ENCODE measurements at places on chromosomes 16 and 17. TPM values are rescaled to one million over a fixed set of nuclear protein-coding genes. Genes with fewer than 3 reads are reported as not detected.

The OR3A3 gene
- total RNA-seq: not detected

The MT1A gene
- total RNA-seq: not detected

The KRTAP17-1 gene
- total RNA-seq: not detected

The SEPTIN12 gene
- total RNA-seq: not detected

The OR4D1 gene
- 0.46 TPM for total RNA-seq

The SOST gene
- total RNA-seq: not detected

The WFIKKN1 gene
- total RNA-seq: 0.95 TPM

The CCL13 gene
- not detected for total RNA-seq

The SLC6A4 gene
- not detected for total RNA-seq

The MEOX1 gene
- total RNA-seq: 46.9 TPM

The HP gene
- 52.1 TPM for total RNA-seq

GRCh38 chr16:8998108-8998507 lies 34.4 kb upstream of the USP7 start:
- no peak for DNase-seq

DNA sequence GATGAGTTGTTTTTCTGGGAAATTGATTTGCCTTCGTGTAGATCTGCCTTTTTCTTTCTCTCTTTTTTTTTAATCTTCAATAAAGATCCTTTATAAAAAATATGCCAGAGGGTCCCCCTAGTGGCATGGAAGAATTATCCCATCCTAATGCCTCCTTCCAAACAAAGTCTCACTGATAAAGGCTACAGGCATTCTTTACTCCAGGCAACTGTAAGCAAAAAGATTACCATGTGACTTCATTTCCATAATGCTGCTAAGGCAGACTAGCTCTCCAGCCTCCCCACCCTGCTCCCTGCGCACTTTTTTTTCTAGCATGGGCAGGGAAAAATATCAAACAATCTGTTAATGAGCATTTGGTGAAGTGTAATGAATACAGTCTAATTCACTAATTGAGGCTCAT lies 220.2 kb upstream of the CDH8 start:
- DNase-seq: no peak

DNA sequence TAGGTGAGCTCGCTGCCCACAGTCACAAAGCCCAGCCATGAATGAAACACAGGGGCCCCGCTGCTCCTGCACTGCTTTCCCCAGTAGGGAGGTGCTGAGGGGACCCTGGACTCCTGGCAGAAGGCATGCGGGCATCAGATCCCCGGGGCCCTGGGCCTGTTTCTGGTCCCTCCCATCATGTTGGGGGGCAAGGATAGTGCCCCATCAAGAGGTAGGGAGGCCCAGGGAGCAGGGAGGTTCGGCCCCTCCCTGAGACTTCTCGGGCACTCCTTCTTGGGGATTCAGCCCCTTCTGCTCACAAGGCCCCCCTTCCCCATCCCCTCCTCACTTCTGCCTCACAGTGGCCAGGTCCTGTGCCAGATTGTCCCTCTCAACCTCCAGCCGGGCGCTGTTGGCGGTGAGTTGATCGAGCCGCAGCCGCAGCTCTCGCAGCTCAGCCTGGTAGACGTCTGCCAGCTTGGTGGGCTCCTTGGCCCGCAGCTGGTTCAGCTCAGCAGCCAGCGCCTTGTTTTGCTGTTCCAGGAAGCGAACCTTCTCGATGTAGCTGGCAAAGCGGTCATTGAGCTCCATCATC lies 515 bp downstream of the GFAP start:
- peak; percentile 51 for DNase-seq

- no peak for DNase-seq
These were observed 75.5 kb downstream of the RAP1GAP2 start for GRCh38 chr17:2871720-2872119.

DNA sequence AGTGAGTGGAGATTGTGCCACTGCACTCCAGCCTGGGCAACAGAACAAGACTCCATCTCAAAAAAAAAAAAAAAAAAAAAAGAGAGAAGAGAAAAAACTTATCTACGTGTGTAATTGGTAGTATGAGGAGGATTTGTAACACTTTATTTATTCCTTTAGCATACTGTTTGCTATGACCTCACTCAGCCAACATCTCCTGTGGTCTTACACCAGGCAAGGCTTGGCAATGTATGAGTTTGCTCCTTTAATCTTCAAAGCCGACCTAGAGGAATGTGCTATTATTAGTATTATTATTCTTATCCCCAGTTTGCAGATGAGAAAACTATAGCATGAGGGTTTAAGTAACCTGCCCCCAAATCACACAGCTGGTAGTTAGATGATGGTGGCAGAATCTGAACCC lies 35.8 kb upstream of the HAPSTR1 start:
- no peak for DNase-seq

GRCh38 chr17:32870027-32870670 lies 6.8 kb downstream of the MYO1D start:
- no peak for DNase-seq

GRCh38 chr17:18280249-18280648 lies 19.8 kb downstream of the MIEF2 start:
- DNase-seq: no peak

DNA sequence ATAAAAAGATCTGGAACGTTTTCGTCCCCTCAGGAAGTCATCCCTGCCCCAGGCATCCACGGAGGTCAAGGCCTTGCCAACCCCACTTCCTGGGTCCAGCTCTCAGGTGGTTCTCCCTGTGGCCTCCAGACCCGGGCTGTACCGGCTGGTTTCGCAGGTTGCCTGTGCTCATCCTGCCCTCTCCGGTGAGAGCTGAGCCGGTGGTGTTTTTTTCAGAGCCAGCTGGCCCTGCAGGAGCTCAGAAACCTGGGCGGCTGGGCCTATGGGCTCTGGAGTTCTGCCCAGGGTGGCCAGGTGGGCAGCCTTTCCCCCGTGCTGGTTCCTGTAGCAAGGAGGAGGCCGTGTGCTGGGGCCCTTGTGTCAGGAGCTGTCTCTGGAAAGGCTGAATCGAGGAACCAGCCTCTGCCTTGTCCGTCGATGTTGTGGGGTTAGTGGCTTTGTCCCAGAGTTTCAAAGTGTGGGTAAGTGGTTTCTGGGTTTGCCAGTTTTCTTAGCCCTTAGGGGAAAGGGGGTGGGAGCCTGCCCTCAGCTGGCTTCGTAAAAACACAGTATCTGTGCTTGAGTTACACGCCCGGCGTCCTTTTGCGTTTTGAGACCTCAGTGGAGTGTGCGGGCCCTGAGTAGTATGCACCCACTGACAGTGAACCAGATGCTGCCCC lies 23.6 kb downstream of the C16orf90 start:
- no peak for DNase-seq

DNA sequence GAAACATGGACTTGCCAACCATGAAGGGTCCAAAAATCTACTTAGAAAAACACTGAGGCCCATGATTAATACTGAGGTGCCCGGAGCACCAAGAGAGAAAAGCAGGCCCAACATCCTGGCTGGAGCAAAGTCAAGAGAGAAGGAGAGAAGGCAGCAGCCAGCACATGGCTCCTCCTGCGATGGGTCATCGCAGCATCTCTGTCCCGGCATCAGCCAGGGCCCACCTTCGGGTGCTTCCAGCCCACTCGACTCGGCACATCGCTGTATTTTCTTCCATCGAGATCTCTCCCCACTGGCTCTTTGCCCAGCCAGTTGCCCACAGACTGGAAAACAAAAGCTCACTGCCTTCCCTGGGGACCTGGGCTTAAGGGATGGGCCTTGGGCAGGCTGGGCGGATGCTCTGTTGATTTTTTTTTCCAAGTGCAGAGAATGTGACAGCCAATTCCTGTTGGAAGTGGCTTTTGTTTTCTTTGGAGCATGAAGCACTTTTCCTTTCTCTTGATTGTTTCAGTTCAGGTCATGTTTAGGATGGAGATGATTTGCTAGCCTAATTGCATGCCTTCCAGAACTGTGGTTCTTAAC lies 58.1 kb downstream of the CYB5B start:
- no peak for DNase-seq

DNA sequence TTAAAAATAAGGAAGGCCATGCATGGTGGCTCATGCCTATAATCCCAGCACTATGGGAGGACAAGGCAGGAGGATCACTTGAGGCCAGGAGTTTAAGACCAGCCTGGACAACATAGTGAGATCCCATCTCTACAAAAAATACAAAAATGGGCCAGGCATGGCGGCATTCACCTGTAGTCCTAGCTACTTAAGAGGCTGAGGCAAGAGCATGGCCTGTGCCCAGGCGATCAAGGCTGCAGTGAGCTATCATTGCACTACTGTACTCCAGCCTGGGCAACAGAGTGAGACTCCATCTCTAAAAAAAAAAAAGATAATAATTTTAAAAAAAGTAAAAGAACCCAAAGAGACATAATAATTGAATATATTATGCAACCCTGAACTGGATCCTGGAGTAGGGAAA lies 83.6 kb upstream of the ZNF423 start:
- DNase-seq: no peak
